ENCODE measurements at places on chromosomes 6 and 20. TPM values are rescaled to one million over a fixed set of nuclear protein-coding genes. Genes with fewer than 3 reads are reported as not detected.

The CLPSL2 gene
- not detected for total RNA-seq

The MYLK2 gene
- under 0.01 TPM for total RNA-seq

The MATN4 gene
- not detected for total RNA-seq

The CTAGE9 gene
- not detected for total RNA-seq

The FAM162B gene
- 0.81 TPM for total RNA-seq

The SH3BGRL2 gene
- total RNA-seq, result 2.8 TPM

The BMP5 gene
- total RNA-seq, result not detected

The SMOC2 gene
- not detected for total RNA-seq

The RGS17 gene
- 2.6 TPM for total RNA-seq
